ENCODE measurements at places on chromosomes 1 and 21. TPM values are rescaled to one million over a fixed set of nuclear protein-coding genes. Genes with fewer than 3 reads are reported as not detected.

ANGPTL1 gene
- not detected for total RNA-seq

CACNA1E gene
- not detected for total RNA-seq

FNDC7 gene
- total RNA-seq: under 0.01 TPM

NAXE gene
- 39.1 TPM for total RNA-seq

CCDC27 gene
- total RNA-seq: not detected

COL8A2 gene
- total RNA-seq: 1.1 TPM

ZMYND12 gene
- total RNA-seq: 0.43 TPM
